ENCODE measurements at places on chromosomes 5 and 9.

- no peak for DNase-seq
Observed at GRCh38 chr9:32294106-32294505, 90.3 kb upstream of the ACO1 start.

GRCh38 chr5:151270599-151270998, 17.6 kb downstream of the GM2A start:
- DNase-seq: no peak

- no peak for DNase-seq
Observed at GRCh38 chr9:38373679-38374078, 18.8 kb upstream of the ALDH1B1 start.

- peak; percentile 0 for DNase-seq
Observed at GRCh38 chr5:58498340-58498942, 7.2 kb downstream of the GAPT start.

GRCh38 chr5:116883875-116884274, 309.3 kb upstream of the SEMA6A start:
- no peak for DNase-seq

DNA sequence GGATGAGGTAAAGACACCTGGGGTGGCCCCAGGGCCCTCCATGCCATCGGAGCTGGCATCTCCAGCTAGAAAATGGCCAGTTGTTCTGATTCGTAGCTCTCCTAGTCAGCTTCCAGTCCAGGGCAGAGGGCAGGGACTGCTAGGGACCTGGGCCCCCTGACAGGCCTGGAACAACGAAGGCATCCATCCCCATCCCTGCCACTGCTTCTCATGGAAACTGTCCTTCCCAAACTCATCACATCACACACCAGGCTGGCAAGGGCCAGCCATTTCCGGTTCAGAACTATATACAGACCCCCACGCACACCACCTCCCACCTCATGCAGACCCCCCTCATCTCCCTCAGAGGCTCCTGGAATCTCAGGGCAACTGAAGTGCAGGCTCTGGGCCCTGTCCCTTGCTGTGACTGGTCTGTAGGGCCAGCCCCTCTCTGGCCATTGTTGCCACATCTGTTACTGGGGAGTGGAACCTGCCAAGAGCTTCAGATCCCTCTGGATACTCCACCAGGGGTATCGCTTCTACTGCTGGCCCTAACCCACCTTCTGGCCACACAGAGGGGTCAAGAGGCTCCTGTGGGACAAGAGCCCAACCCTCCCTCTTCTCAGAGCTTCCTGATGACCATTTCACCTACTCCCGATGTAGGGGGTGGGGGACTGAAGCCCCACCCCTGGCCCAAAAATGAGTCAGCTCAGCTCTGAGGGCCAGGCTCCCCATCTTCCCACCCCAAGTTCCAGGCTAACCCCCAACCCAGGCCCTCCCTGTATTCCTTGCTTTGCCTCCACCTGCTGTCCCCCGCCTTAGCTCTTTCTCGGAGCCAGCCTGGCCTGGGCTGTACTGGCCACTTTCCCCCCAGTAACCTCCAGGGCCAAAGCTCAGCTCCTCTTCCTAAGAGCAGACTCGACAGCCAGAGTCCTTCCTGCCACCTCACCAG, 1.2 kb upstream of the MZB1 start:
- DNase-seq: no peak

- no peak for DNase-seq
Observed at GRCh38 chr5:102583276-102584124, 84.7 kb upstream of the SLCO6A1 start.

DNA sequence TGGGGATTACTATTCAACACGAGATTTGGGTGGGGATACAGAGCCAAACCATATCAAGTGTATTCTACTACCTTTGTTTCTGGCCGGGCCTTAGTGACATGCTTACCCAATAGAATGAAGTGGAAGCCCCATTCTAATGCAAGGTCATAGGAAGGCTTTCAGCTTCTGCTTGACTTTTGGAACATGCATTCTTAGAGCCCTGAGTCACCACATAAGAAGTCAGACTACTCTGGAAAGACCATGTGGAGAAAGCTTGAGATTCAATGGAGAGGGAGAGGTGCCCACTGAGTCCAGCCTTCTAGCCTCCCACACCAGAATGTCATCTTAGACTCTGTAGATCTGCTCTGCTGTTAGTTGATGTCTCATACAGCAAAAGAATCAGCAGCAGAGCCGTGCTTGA, 155.7 kb upstream of the FBN2 start:
- DNase-seq: no peak

Data from fibroblast of skin of left biceps (primary cell).